ENCODE measurements at places on chromosomes 1 and 21. TPM values are rescaled to one million over a fixed set of nuclear protein-coding genes. Genes with fewer than 3 reads are reported as not detected.

The ARMH1 gene
- polyA plus RNA-seq: 3.4 TPM

The SRP9 gene
- polyA plus RNA-seq: 307 TPM

The TEX38 gene
- not detected for polyA plus RNA-seq

The SELL gene
- polyA plus RNA-seq: 1.3 TPM

The ZFP69B gene
- 0.62 TPM for polyA plus RNA-seq

The STYXL2 gene
- not detected for polyA plus RNA-seq

The RAP1GAP gene
- 200 TPM for polyA plus RNA-seq

The CFAP141 gene
- polyA plus RNA-seq: not detected
